Activated naive CD8-positive, alpha-beta T cell treated with anti-CD3 and anti-CD28 coated beads, Interleukin-2, amount 10 ng/mL, durations not matched to agents 7 days and 5 days (primary cell): ENCODE measurements at places on chromosomes 2 and 18. TPM values are rescaled to one million over a fixed set of nuclear protein-coding genes. Genes with fewer than 3 reads are reported as not detected.

The ATG4B gene
- total RNA-seq, result 101 TPM

The POTEC gene
- not detected for total RNA-seq

The RBKS gene
- 3.5 TPM for total RNA-seq

The PLEKHM3 gene
- total RNA-seq, result 9.5 TPM

The KATNAL2 gene
- total RNA-seq, result 0.58 TPM

The ZNF236 gene
- total RNA-seq, result 25.5 TPM

The GPR35 gene
- total RNA-seq, result 19.2 TPM

The TMEM163 gene
- 0.14 TPM for total RNA-seq

The SCN7A gene
- total RNA-seq, result not detected
